ENCODE measurements at places on chromosomes 3 and 15. TPM values are rescaled to one million over a fixed set of nuclear protein-coding genes. Genes with fewer than 3 reads are reported as not detected.

CYP1A2 gene
- not detected for total RNA-seq

ARGFX gene
- not detected for total RNA-seq

PAK6 gene
- total RNA-seq: 16.0 TPM

SACM1L gene
- 77.6 TPM for total RNA-seq

SLC28A2 gene
- total RNA-seq: not detected

PLA2G4E gene
- total RNA-seq: not detected

AADACL2 gene
- not detected for total RNA-seq

MORC1 gene
- total RNA-seq: not detected

ACP3 gene
- 0.63 TPM for total RNA-seq

SHC4 gene
- total RNA-seq: 7.2 TPM

CHL1 gene
- 1,059 TPM for total RNA-seq

PEAK1 gene
- total RNA-seq: 27.2 TPM

MCTP2 gene
- 0.94 TPM for total RNA-seq

ZIC4 gene
- total RNA-seq: 1.3 TPM

KCNAB1 gene
- total RNA-seq: 14.1 TPM

ZNF80 gene
- not detected for total RNA-seq

CADM2 gene
- total RNA-seq: 120 TPM

GOLGA8R gene
- total RNA-seq: 1.6 TPM

KIF15 gene
- total RNA-seq: 11.0 TPM

RARRES1 gene
- 2.5 TPM for total RNA-seq

SERPINI1 gene
- 95.8 TPM for total RNA-seq

DPPA2 gene
- not detected for total RNA-seq

RTP4 gene
- not detected for total RNA-seq

CAPN7 gene
- 70.1 TPM for total RNA-seq

IL16 gene
- 1.3 TPM for total RNA-seq

MYZAP gene
- total RNA-seq: 0.63 TPM

CCR1 gene
- total RNA-seq: 0.94 TPM

FANCD2OS gene
- not detected for total RNA-seq

IQCF5 gene
- not detected for total RNA-seq

PXYLP1 gene
- 56.3 TPM for total RNA-seq

ARMC8 gene
- 145 TPM for total RNA-seq
